ENCODE measurements at places on chromosomes 11 and 22.

GRCh38 chr11:119615003-119615881, 113.8 kb downstream of the NECTIN1 start:
- no peak for DNase-seq

DNA sequence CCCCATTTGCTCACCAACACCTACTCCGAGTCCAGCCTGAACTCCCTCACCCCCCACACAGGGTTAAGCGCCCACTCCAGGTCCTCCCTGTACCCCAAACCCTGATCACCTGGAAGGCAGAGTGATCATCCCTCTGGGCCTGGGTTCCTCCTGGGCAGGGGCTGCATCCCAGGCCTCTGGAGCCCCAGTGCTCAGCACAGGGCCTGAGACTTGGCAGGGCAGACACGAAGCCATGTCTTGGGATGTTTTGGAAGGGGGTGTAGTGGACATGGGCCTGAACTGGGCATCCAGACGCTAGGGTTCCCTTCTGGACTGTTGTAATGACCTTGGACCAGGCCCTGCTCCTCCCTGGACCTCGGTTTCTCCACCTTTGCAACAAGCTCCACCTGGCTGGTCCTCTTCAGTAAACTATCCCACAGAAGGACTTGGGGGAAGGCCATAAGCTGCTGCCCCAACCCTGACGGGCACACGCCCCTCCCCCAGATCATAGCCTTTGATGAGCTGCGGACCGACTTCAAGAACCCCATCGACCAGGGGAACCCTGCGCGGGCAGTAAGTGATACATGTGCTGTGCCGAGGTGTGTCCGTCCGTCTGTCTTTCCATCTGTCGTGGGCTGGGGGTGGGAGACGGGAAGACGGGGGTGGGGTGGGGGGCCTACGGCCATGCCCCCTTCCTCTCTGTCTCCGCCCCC, 3.9 kb downstream of the CNIH2 start:
- DNase-seq: no peak

DNA sequence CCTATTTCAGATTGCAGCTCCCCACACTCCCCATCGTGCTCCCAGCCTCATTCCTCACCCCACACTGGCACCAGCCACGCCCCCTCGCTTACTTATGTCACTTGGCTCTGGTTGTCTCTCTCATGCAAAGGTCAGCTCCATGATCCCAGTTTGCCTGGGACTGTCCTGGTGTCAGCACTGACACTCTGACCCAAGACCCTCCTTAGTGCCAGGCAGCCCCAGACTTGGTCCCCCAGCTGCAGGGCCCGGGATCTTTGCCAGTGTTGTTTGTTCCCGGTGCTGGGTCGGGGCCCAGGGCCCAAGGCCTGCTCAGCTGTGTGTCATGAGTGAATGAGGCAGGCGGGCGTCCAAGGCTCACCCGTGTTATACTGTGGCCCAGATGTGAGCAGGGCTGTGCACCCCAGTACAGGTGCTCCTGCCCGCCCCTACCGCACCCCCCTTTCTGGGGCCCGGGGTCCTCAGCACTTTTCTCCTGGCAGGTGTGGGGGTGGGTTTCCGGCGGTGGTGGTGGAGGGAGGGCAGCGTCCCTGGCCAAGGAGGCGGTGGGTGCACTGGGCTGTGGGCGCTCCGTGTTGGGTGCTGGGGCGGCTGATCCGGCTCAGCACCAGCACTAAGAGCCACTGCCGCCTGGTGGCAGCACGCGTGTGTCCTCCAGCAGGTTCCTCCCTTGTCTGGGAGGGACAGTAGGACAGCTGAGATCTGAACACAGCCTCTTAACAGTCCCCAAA, 19.5 kb downstream of the IL17REL start:
- DNase-seq: no peak

DNA sequence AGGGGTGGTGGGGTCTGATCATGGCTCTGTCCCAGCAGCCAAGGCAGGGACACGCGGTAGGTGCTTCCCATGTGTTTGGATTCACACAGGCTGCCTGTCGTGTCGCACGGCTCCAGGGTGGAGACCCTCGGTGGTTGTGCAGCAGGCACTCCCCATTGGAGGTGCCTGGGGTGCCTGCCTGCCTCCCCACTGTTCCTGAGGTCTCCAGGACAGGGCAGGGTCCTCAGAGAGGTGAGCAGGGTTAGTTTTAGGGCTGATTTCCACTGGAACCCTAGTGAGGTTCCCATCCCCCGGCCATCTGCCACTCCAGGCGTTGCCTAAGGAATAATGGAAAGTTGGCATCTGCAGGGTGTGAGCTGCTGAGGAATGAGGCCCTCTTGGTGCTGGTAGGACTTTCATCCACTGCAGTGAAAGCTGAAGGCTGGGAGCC, 32.3 kb downstream of the OSBPL5 start:
- DNase-seq: no peak

DNA sequence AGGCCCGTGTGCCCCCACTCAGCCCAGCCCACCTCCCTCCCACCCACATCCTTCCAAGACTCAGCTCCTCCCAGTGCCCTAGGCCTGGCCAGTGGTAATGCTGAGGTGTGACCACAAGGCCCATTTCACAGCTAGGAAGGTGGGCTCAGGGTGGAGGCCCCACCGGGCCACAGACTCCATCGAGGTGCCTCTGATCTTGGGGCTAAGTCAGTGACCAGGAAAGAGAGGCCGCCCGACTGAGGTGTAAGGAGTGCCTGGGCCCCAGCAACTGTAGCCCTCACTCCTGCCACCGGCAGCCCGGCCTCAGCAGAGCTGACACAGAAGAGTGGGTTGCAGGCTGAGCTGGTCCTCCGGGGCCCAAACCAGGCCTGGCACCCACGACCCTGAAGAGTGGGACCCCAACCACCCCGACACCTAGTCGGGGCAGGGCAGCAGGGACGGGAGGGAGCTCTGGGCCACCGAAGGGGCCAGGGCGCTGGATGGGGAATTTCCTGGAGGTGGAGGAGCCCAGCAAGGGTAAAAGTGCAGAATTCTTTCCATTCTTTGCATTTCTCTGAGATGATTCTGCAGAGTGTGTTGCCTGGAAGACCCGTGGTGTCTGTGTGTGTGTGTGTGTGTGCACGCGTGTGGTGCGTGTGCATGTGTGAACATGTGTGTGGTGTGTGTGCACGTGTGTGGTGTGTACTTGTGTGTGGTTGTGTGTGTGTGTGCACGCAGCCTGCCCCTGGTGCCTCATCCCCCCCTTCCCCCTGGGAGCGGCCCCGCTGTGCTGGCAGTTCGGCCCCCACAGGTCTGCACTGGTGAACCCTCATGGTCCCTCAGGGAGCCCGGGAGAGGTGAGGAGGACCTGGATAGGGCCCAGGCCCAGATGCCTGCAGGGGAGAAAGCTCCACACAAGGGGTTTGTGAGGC, 8.3 kb upstream of the PIM3 start:
- DNase-seq: no peak

DNA sequence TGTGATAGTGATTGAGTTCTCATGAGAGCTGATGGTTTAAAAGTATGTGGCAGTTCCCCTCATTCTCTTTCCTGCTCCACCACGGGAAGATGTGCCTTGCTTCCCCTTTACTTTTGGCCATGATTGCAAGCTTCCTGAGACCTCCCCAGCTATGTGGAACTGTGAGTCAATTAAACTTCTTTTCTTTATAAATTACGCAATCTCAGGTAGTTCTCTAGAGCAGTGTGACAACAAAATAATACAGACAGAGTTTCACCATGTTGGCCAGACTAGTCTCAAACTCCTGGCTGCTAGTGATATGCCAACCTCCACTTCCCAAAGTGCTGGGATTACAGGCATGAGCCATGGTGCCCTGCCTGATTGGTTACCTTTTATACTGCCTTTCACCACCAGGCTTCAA, 755.2 kb downstream of the METTL15 start:
- DNase-seq: no peak

DNA sequence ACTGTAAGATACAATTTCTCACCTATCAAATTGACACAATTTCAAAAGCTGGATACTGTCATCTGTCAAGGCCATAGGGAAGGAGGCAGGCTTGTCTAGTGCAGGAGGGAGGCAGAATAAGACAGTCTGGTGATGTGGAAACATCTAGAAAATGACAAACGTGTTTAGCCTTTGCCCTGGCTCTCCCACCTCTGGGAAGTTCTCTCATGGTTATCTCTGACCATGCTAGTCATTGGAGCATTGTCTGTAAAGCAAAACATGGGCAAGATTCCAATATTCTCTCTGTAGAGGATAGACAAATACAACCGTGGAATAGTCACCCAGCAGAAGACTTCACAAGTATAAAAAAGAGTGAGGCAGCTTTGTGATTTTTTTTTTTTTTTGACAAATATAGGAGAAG, 9.1 kb upstream of the SERHL2 start:
- DNase-seq: peak; percentile 76

DNA sequence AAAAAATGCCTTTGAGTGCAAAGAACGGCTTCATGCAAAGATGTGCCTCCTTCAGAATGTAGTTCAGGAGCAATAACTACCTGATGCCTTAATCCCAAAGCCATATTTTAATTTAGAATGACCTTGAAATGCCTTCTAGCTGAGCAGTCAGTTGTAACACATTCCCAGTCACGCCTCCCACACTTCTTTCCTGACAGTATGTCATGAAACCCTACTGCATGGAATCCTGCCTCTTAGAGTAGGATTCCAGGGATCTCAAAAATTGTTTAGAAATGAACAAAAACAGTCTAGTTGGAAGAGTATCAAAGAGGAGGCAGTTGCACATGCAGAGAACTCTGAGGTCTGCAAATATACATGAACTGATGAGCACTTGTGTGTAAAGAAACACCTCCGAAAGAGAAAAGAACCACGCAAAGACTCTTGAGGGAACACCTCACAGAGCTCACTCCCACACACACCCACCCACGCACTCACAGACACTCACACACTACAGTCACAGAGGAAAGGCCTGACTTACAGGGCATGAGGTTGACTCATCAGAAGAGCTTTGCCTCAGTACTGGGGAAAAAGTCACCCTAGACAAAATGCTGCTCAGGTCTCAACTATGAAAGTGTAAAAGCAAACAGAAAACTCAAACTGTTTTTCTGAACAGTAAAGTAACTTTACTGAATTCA, 77.4 kb downstream of the GGTLC2 start:
- no peak for DNase-seq

GRCh38 chr11:44753961-44754645, 27.3 kb downstream of the TSPAN18 start:
- no peak for DNase-seq

DNA sequence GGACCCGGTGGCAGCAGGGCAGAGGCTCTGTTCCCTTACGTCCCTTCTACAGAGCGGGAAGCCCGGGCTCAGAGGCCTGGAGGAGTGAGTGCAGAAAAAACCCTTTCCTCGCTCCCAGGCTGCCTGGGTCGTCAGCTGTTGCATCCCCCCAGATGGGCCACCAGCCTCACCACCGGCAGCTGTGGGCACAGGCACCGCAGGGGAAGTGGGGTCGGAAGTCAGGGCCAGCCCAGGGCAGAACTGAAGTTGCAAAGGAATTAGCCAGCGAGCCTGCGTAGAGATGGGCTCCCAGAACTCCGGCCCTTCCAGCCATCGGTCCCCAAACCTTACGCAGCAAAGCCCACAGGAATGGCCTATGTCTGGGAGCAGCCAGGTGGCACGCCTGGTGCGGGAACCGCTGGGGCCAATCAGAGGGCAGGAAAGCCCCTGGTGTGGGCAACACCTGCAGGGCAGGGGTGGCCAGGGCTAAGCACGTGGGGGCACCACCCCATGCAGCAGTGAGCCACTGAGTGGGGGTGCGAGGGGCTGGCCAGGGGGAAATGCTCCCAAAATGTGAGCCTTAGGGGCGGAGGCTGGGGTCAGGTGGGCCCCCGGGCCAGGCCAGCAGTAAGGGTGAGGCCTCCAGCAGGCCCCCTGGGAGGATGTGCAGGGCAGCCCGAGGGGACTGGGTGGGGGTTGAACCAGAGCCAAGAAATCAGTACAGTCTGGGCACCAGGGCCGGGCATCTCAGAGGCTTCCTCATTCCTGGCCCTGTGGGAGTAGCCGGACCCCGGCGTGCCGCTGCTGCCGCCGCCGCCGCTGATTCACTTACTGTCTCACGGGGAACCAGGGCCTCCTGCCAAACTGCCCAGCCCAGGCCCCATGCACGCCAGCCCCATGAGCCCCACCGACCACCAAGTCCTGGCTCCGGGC, 58.2 kb downstream of the WNT7B start:
- DNase-seq: no peak

GRCh38 chr11:112697391-112698178, 263.6 kb upstream of the NCAM1 start:
- no peak for DNase-seq

GRCh38 chr22:49666146-49666809, 161.4 kb downstream of the BRD1 start:
- DNase-seq: no peak

GRCh38 chr11:44143987-44144909, 48.8 kb downstream of the EXT2 start:
- no peak for DNase-seq

- DNase-seq: no peak
Measured at GRCh38 chr22:29948385-29948769, 65.4 kb downstream of the MTMR3 start.

DNA sequence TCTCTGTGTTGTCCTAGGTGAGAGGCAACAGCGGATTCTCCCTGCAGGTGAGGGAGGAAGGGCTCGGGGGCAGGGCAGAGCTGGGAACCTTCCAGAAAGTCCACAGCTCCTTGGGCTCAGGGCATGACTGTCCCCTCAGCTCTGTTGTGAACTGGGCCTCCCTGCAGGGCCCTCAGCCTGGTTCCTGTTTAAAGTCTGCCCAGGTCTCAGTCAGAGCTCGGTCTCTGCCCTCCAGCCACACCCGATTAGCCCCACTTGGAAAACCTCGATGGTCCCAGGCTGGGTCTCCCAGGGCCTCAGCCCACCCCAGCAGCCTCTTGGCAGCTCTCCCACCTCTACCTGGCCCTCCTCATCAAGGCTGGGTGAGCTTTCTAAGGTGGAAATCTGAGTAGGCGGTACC, 65.3 kb upstream of the SLC22A12 start:
- no peak for DNase-seq

- no peak for DNase-seq
Measured at GRCh38 chr22:38208551-38208968, 6.8 kb downstream of the MAFF start.

DNA sequence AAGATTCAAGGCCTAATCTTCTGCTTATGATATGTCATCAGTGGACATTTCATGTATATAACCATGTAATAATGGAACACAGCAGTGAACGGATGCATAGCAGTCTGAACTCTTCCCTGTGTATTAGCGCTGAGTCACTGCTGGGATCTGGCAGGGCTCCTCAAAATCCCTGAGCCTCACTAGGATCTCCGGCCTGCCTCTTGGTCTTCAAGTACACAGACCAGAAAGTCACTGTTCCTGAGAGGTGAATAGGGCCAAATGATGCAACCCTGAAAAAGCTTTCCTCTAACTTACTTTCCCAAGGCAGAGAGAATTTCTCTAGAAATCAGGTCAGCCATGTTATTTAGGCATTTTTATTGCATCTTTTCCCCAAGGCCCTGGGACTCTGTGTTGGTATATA, 35.0 kb downstream of the POU2AF1 start:
- DNase-seq: no peak

GRCh38 chr11:60844870-60845221, 2.9 kb downstream of the CCDC86 start:
- no peak for DNase-seq

- peak; percentile 67 for DNase-seq
Measured at GRCh38 chr11:129625930-129626329, 189.7 kb upstream of the TMEM45B start.

GRCh38 chr11:134558916-134559601, 147.0 kb upstream of the B3GAT1 start:
- no peak for DNase-seq
